CD14-positive monocyte (primary cell): ENCODE measurements at places on chromosomes 2 and 18.

DNA sequence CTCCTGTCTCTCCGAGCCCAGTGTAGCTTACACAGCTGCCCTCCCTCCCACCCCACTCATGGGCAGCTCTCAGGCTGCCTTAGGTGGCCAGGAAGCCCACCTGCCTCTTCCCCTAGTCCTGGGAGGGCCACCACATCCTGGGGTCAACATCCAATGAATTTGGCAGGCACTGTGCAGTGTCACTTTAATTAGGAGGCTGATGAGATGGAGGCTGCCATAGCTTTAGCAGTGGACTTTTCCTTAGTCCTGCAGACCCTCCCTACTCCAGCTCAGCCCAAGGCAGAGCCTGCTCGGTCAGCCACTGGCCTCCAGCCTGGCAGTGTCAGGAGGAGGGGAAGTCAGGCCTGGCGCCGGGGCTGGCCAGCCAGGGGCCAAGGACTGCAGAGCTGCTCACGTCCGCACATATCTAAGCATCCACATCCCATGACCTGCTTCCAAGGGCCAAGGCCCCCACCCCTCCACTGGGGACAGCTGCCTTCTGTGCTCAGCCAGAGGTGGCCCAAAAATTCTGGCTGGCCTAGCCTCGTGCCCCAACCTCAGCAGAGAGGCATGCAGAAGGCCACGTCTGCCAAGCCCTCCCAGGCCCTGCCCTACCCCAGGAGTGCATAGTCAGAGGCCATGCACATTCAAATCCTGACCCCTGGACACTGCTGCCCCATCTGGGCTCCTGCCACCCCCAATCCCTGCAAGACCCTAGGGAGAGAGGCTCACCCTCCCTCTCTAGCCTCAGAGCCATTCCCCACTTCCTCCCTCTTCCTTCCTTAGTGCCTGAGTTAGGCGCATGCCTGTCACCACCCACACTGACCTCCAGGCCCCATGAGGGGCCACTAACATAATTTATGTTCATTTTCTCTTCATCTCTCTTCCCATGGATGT, 33.1 kb downstream of the ADRA2B start:
- no peak for DNase-seq

GRCh38 chr2:200966770-200967169, 3.3 kb upstream of the ORC2 start:
- no peak for DNase-seq

GRCh38 chr2:49296107-49296867, 142.0 kb upstream of the FSHR start:
- no peak for DNase-seq

- no peak for DNase-seq
Measured at GRCh38 chr2:46683541-46683940, 204.2 kb downstream of the TMEM247 start.

GRCh38 chr2:106977717-106978116, 91.8 kb upstream of the ST6GAL2 start:
- DNase-seq = no peak

- no peak for DNase-seq
Measured at GRCh38 chr2:27315122-27315521, 6.9 kb upstream of the UCN start.

DNA sequence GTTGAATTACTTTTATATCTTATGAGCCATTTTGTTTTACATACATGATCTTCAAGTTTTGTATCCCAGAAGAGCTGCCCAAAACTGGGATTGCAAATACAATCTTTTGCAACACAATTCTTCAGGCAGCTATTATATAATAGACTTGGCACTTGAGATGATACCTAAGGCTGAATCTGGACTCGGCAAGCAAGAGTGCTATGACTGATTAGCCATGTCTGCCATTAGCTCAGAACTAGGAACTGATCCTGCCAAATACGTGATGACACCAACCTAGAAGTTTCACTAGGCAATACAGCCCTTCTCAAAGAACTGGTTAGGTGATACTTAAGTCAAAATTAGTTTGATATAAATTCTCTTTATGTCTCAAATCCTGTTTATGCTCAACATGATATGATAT, 619.6 kb downstream of the CPS1 start:
- DNase-seq = no peak

DNA sequence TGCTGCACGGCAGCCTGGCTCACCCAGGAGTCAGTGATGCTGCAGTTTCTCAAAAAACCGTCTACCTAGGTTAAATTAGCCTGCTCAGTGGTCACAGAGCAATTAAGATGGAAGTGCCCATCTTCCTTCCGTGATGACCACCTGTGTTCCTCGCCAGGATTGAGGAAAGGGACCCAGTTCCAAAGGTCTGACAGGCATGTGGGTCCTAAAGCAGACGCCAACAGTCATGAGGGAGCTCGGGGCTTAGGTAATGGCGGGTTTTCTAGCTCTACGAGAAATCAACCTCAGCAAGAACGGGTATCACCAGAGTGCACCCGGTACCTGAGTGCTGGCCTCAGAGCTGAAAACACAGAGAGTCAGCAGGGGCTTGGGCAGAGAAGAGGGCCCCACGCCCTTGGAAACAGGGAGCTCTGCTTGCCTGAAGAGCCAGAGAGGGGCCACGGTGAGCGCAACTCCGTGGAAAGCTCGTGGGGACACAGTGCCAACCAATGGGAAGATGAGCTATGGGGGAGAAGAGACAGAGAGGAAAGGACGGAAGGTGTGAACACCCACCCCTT, 34.3 kb upstream of the DNMT3A start:
- no peak for DNase-seq

DNA sequence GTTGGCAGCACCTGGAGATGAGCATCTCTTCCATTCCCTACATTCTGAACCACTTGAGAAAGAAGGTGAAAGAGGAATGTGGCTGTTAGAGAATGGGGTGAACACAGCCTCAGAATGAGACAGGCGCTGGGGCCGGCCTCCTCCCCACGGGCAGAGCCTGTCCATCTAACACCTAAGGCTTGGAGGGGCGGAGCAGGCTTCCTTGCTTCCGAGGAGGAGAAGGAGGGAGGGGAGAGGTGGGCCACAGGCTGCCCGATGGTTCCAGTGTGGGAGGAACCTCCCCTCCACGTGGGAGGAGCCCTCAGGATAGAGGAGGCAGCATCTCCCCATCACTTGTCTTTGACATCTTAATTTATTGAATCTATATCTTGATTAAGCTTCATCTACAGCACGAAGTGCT, 68.6 kb downstream of the CIB4 start:
- DNase-seq = no peak

GRCh38 chr18:35121531-35121930, 80.3 kb downstream of the MAPRE2 start:
- no peak for DNase-seq

GRCh38 chr18:55743736-55744135, 155.7 kb upstream of the TCF4 start:
- no peak for DNase-seq

DNA sequence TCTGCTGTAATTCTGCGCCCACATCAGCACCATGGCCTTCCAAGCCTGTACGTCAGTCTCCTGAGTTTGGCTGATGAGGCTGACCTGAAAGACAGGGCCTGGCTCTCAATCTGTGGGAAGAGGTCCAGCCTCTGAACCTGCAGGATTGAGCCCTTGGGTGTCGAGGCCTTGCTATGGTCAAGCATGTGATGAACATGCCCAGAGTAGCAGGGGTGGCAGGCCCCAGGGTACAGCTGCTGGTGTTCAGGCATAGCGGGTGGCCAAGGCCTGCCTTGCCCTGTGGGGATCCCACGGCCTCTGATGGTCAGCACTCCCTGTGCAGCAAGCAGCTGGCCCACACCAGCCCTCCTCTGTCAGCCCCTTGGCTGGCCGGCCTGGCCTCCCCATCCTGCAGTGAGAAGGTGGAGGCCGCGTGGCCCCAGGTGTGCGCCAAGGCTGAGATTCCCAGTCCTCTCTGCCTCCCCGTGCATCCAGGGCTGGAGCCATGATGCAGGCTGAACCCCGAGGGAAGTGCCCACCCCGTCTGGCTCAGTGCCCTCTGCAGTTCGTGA, 298.4 kb downstream of the NDUFA10 start:
- no peak for DNase-seq

GRCh38 chr2:241109210-241110088, 7.4 kb upstream of the MTERF4 start:
- no peak for DNase-seq

DNA sequence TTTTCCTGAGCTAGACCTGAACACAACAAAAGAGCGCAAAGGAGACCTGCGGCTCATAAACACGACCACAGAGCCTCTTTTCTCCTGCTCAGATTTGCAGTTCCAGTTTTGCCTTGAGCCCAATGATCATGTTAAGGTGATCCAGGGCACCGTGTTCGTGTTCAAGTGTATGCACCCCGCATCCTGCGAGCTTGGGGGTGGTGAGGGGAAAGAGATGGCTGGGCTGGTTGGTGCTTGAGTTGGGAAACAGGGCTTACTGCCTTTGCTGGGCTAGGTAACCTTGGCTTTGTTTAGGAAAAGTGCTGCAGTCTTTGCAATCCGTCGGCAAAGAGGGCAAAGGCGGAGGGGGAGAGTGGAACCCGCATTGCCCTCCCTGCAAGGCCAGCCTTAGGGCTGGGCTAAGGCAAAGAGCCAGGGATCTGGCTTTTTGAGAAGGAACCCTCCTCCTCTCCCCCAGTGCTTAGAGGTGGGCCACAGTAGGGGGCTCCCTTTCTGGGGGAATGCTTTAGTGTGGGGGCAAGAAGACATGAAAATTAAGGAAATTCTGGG, 1.3 kb downstream of the HOXD10 start:
- no peak for DNase-seq

DNA sequence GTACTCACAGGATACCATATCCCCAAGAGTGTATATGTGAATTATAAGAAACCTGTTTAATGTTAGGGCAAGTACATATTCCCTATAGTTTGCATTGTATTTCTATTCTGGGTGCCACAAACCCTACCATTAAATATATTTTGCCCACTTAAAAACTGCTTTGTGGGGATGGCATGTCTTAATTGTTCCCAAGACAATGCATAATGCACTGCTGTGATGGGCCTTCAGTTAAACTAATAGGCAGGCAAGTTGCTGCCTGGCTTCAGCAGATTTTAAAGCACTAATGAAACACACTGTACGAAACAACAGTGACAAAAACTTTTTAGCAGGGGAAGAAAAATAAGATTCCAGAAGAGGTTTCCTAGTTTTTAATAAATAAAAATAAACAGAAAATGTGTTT, 104.8 kb upstream of the VRK2 start:
- DNase-seq = no peak

- peak; percentile 27 for DNase-seq
Measured at GRCh38 chr2:209121691-209122090, 302.2 kb upstream of the MAP2 start.

DNA sequence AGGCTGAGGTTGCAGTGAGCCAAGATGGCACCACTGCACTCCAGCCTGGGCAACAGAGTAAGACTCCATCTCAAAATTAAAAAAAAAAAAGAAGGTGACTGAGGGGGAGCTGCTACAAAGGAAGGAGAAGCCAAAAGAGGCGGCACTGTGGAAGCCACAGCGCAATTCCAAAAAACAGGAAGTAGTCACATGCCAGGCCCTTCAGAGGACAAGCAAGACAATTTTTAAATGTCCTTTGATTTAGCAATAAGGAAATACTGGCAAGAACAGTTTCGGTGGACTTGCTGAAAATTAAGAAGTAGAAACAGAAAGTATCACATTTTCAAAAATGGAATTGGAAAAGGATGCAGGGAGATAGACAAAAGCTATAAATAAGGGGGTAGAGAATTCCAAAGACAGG, 122.8 kb downstream of the OSBPL1A start:
- peak; percentile 60 for DNase-seq

DNA sequence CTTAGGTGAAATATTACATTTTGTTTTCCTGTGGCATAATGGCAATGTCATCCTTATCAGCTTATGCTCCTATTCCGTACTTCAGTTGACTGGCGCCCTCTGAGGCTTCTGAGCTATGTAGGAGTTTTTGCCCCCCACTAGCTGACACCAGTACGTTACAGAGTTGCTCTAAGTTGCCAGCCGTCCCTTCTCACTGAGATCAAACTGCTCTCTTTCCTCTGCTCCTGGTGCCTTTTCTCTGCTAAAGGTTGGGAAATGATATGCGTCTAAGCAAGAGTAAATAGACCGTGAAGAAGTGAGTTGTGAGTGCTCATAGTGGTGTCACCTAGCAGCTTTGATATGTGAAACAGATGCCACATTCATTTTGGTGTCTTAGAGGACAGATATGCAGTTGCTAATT, 99.2 kb downstream of the RAPGEF4 start:
- DNase-seq = no peak

GRCh38 chr2:144443837-144444817, 75.8 kb downstream of the ZEB2 start:
- no peak for DNase-seq

DNA sequence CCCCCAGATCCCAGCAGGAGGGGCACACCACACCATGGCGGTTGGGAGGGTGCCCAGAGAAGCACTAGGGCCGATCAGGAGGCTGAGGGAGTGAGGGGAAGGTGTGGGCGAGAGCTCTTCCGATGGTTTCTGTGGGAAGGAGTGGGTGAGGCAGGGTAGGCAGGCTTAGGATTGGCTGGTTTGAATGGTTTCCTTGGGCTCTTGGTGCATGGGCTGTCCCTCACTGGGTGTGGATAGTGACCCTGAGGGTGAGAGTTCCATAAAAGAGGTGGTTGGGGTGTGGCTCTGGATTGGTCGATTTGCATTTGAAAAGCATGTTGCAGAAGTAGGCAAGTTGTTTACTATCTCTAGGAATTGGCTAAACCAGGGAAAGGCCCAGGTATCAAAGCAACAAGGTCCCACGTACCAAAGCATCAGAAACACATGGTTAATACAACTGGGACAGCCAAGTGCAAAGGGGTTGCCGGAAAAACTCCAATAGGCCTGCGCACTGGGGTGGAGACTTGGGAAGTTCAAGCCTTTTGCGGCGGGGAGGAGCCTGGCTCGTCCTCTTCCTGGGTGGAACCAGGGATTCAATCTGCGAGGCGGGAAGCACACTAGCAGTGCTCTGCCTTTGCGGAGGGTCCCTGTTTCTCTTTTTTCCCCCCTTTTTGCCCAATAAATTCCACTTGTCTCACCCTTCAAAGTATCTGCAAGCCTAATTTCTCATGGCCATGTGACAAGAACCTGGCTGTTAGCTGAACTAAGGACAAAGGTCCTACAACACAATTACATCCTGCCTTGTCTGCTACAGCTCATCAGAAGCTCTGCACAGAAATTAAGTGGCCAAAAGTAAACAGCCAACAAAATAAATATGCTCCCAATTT, 43.2 kb downstream of the IL1R2 start:
- DNase-seq = no peak

- DNase-seq = no peak
Measured at GRCh38 chr18:75810961-75811551, 383.6 kb upstream of the SMIM21 start.

DNA sequence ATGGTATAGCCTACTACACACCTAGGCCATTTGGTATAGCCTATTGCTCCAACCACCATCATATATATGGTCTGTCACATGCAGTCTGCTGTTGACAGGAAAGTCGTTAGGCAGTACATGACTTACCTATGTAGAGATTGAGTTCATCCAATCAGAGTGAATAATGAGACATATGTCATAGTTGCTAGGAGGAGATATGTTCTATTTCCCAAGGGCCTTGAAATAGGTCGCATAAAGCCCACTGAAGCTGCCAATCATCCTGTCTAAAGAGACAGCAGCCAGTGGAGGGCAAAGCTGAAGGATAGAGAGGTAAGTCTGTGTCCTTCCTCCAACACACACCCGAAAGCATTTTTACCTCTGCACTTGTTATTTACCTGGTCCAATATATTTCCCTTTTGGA, 263.4 kb downstream of the PTPRM start:
- no peak for DNase-seq
